Retinal pigment epithelial cell (primary cell): ENCODE measurements at places on chromosomes 1 and 21.

GRCh38 chr1:234372011-234372757 lies 1.1 kb upstream of the COA6 start:
- no peak for DNase-seq

GRCh38 chr1:43935711-43936427 lies 2.3 kb downstream of the ARTN start:
- DNase-seq, result no peak

- no peak for DNase-seq
These were observed at the start of gene DOCK7 for GRCh38 chr1:62687903-62688686. Gene DOCK7 (minus strand): TSS chr1:62688386. CDS start chr1:62688264, 122 bp downstream.

- DNase-seq, result no peak
These were observed 7.4 kb upstream of the MOB3C start for GRCh38 chr1:46623743-46624644.

DNA sequence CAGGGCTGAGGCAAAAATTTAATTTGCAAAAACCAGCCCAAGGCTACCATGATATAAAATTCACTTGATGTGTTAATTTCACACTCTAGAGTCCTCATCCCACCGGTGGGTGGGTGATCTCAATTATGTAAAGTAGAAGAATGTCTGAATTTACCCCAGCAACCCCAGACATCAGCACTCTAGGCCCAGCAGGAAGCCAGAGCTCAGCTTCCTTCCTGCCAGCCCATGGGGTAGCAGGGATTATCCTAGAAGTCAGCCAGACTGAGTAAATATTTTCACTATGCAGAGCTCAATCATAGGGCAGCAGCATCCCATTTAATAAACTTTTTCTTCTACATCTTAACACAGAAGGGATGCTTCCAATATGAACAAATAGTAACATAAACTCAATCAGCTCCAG lies 71.0 kb downstream of the SIPA1L2 start:
- no peak for DNase-seq

DNA sequence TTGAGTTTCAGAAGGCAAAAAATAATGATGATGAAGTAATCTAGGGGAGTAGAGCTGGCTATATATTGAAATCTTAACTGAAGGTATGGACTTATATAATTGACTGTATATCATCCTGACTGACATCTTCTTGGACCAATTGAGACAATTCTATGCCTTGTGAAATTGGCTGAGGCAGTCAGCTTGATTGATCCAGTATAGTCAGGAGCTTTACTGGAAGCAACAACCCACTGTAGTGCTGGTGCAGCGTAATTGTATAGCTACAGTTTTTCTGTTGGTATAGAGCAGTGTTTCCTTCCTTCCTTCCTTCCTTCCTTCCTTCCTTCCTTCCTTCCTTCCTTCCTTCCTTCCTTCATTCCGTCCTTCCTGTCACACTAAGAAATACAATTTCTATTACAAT lies 268.0 kb downstream of the NUF2 start:
- DNase-seq, result no peak

GRCh38 chr1:29876902-29877301 lies 640.6 kb downstream of the PTPRU start:
- no peak for DNase-seq

- no peak for DNase-seq
These were observed 3.3 kb downstream of the CACYBP start for GRCh38 chr1:175002910-175003517.
